Suppressor macrophage treated with lipopolysaccharide for 1 hour (primary cell): ENCODE measurements at places on chromosomes 1 and 21.

- no peak for DNase-seq
Observed at GRCh38 chr1:66464351-66464750, 69.6 kb upstream of the SGIP1 start.

GRCh38 chr1:109025694-109026093 is 16.2 kb downstream of the WDR47 start:
- DNase-seq: no peak

- no peak for DNase-seq
Observed at GRCh38 chr1:91948501-91949355, 473 bp upstream of the BRDT start.

GRCh38 chr1:235052067-235053008 is 76.3 kb downstream of the TOMM20 start:
- DNase-seq: peak; percentile 86

GRCh38 chr1:51734896-51735745 is 118.2 kb downstream of the OSBPL9 start:
- DNase-seq: no peak

DNA sequence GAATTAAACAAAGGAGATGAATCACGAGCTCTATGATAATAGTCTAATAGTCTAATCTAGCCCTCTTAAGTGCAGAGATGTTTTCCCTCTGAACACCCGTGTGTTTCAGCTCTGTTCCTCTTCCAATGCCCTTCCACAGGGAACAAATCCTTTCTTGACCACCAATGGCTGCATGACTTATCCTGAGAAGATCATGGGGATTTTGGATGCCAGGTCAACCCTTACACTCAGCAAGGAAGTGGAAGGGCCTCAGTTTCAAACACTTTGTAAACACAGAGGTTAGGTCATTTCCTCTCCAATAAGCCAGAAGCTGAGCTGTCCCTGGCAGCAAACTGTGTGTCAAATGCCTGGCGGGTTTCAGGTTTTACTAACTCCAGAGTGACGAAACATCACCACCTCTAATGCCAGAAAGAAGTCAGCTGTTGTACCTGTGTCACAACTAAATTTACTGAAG is 200.0 kb downstream of the GABPA start:
- peak; percentile 28 for DNase-seq

GRCh38 chr1:12548973-12549459 is 69.0 kb downstream of the DHRS3 start:
- DNase-seq: no peak

GRCh38 chr1:223747838-223748335 is 35.5 kb downstream of the CAPN2 start:
- DNase-seq: no peak

DNA sequence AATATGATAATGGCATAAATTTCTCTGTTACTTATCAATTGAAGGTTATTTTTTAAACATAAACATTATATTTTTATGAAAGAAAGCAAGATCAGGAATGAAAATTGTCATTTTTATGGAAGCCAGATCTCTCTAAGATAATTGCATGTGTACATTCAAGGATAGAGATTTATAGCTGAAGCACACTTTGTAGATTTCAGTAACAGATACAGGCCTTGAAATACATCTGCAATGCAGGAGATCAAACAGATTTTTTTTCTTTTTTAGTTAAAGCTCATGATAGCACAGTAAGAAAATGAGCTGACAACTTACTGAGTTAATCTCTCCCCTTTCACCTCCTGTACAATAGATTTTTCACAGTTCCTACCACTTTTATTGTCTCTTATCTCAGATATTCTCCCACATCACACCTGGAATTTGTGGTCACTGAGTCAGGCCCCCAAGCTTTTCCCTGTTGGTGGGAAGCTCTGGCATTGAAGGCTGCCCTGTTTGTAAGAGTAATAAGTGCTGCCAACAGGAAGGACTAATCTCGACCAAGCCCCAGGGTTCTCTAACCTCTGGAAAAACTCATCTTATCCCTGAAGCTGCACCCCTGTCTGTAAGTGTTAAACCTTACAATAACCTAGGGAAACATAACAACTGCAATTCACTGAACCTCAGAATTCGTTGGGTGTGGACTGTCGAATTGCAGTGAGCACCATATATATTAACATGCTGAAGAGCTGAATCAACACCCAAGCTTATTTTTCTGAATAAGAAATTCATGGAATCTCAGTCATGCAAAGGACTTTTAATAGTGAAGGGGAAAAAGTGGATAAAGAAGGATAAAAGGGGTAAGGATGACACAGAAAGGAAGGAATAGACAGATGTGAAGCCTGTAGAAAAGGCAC is 599.0 kb downstream of the LMO4 start:
- DNase-seq: no peak

- DNase-seq: no peak
Observed at GRCh38 chr1:241825581-241825980, 22.4 kb upstream of the EXO1 start.

DNA sequence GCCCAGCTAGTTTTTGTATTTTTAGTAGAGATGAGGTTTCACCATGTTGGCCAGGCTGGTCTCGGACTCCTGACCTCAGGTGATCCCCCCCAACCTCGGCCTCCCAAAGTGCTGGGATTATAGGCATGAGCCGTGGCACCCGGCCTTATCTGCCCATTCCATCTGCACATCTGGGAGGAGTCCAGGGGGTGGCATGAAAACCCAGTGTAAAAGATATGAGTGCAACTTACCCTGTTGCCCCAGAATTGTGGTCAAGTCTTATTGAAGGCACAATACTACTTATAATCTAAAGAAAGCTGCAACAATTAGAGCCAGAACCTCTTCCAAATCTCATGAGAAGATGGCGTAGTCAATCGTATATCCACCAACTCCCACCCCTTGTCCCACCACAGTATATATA is 18.4 kb downstream of the CTXND2 start:
- no peak for DNase-seq

- no peak for DNase-seq
Observed at GRCh38 chr1:57218487-57219079, 205.3 kb downstream of the DAB1 start.

DNA sequence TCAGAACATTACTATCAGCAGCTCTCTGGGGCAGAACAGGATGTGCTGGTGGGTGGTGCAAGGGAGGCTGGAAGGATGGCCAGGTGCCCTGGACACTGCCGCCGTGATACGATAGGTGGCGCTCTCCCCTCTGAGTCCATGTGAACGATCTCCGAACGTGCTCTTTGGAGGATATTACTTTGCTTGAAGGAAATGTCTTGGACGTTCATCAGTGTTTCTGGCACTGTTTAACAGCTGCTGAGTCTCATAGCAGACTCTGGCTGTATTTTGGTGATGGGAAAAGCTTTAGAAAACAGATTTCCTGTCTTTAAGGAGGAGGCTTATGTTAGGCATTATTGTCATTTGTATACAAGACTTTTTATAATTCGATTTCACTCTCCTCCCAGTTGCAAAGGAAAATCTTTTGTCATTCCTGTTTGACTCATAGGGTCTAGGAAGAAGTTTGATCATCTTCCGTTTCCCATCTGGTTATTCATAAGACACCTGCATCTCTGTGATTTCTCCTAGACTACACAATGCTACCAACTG is 386.2 kb upstream of the ADGRL2 start:
- DNase-seq: peak; percentile 20

- DNase-seq: no peak
Observed at GRCh38 chr1:18849261-18849711, 10.2 kb downstream of the TAS1R2 start.

DNA sequence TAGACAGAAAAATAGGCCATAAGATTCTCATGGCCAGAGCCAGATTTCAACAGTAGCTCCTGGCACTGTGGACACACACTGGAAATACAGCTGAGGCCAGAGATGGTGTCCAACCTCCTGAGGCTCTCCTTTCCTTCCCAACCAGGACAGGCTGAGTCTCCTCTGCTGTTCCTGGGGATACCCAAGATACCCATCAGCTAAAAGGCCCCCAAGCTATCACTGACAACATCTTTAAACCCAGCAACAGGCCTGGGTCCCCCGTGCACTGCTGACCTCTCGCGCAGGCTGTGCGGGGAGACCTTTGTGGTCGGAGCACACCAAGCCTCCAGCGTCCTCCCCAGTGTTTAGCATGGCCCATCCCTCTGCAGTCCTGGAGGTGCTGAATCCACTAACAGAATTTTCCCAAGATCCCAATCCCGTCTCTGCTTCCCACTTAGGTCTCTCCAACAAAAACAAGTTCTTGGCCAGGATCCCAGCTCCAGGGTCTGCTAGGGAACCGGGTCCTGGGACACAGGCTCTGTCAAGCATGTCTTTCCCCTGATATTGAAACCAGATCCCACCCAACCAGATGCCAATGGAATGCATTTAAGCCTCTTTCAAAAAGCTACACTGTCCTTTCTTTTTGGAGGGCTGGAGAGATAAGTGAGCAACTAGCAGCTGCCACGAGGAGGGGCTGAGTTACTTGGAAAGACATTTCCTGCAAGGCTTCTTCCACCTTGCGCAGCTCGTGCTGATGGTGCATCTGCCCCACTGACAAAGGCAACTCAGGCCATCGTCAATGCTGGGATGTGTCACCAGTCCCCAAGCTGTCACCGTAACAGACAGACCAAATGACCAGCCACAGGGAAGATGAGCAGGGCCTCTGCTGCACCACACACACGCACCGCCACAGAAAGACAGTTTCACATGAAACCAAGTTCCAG is 73.2 kb downstream of the BCAR3 start:
- no peak for DNase-seq

GRCh38 chr1:150813028-150813707 is 5.1 kb upstream of the CTSK start:
- peak; percentile 80 for DNase-seq

DNA sequence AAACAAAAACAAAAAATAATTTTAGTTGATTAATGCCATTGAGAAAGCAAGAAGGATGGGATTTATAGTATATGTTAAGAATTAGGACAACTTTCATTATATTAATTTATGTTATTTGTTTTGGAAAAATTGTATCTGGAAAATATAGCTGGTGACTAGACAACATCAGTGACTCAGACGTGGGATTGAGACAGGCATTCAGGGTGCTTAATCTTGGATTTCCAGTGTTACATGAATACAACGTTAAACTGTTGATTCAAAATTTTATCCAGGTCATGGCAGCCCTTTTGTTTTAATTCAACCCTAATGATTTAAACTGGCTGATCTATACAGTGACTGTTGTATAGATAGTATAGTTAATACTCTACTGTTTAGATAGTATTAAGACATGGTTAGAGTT is 827.1 kb upstream of the B3GALT2 start:
- peak; percentile 3 for DNase-seq

DNA sequence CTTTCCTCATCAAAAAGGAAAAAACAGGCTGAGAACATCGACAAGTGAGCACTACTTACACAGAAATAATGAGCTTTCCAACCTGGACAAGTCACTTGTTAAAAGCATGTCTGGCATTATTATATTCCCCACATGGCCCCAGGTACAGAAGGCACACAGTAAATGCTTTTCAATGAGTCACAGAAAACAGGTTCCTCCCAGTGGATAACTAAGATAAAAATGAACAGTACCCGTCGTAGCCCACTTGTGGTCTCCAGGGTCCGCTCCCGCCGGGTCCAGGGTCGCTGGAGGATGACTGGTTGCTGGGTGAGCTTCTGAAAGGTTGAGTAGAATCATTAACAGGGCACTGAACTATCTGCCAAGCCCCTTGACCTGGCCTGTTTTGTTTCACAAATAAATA is 186.6 kb downstream of the SIPA1L2 start:
- no peak for DNase-seq

GRCh38 chr1:39508857-39509305 is 17.4 kb downstream of the BMP8A start:
- DNase-seq: peak; percentile 25

DNA sequence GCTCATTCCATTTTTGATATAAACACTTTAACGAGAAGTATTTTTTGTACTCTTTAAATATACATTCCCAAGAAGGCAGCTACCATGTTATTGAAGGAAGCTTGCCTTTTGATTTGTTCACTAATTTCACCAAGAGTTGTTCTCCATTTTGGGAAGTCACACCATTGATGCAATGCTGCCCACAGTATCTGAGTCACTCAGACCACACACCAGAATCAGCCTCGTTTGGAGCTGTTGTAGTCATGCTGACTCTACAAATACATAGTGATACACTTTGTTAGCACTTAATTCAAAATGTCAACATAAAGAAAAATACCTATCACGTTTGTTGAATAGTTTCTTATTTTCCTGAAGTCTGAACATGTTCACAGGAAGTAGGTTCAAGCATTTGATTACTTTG is 78.7 kb downstream of the PAPPA2 start:
- peak; percentile 51 for DNase-seq

GRCh38 chr1:173222149-173223030 is 15.3 kb upstream of the TNFSF4 start:
- no peak for DNase-seq

GRCh38 chr1:5973771-5974170 is 18.5 kb downstream of the NPHP4 start:
- no peak for DNase-seq

- no peak for DNase-seq
Observed at GRCh38 chr1:171366816-171367215, 52.8 kb downstream of the FMO4 start.

- no peak for DNase-seq
Observed at GRCh38 chr1:118988186-118989005, at the start of gene TBX15. Gene TBX15, minus strand, starts transcription at chr1:118988343. Its CDS starts 548 bp downstream, at chr1:118987795.

- DNase-seq: peak; percentile 54
Observed at GRCh38 chr1:224435318-224435763, 744 bp upstream of the WDR26 start.

DNA sequence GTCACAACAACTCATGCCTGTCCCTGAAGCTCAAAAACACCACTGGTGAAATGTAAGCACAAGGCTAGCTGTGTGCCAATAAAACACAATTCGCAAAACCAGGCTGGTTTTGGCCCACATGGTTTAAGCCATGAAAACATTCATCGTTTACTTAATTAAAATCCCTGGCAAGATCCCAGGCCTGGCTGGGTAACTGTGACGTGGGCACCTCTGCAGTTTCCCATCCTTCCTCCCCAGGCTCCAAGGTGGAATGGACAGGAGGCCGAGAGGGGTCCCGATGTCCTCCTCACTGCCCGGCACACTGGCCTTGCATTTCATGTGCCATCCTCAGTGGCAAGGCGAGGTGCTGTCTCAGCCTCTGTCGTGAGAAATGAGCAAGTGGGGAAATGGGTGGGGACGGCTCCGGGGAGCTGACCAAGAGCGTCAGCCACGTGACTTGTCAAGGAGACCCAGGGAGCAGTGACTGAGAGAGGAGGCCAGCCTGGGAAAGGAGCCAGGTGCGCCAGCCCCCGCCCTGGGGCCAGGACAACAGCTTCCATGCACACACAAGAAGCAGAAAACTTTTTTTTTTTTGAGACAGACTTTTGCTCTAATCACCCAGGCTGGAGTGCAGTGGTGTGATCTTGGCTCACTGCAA is 153.1 kb upstream of the RAB4A start:
- DNase-seq: peak; percentile 78

DNA sequence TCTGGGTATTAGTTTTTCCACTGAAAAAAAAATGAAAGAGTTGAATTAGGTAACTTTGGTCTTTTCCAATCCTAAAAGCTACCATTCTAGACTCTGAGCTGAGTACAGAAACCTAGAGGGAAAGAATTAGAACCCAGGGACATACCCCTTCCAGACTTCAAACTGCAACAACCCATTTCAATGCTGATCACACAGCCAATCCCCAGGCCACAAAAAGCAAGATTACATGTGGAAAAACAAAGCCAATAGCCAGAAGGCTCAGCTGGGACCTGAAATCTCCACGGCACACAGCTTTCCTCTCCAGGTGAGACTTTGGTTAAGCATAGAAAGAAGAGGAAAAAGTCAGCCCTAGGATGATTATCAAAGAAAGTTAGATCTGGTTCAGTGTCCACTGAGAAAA is 88.8 kb downstream of the JAK1 start:
- DNase-seq: no peak

- DNase-seq: peak; percentile 5
Observed at GRCh38 chr1:185741551-185741950, 7.4 kb downstream of the HMCN1 start.

- DNase-seq: no peak
Observed at GRCh38 chr1:30786264-30786991, 28.9 kb upstream of the LAPTM5 start.
